ENCODE measurements at places on chromosomes 12 and 14.

- no peak for DNase-seq
Measured at GRCh38 chr12:18824287-18824686, 86.4 kb downstream of the CAPZA3 start.

DNA sequence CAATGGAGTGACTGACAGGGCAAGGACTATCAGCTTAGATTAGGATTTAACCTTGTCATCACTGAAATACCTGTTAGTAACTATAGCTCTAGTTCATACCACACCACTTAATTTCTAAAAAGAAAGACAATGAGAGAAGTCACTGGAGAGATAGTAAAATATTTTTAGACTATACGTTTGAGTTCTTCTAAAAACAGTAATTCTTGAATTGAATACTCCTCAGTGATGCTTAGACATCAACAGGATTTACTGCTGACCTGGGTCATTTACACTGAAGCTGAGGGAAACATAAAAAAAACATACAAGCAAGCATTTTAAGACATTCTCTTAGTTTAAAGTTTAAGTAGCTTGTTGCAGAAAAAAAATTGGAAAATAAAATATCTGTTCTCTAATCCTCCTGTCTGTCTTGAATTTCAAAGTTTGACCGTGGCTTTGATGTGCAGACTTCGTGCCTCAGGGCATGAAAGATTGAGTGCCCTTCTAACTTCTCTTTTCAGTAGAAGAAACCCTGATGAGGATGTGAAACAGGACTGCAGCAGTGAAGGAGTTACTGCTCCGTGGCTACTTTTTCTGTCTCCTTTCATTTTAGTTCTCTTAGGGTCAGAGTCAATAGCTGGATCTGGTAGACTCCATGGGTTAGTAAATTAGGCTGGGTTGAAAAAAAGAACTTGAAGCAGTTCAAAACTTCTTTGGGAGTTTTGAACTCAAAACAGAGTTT lies 172.2 kb downstream of the PTPRO start:
- DNase-seq: no peak

DNA sequence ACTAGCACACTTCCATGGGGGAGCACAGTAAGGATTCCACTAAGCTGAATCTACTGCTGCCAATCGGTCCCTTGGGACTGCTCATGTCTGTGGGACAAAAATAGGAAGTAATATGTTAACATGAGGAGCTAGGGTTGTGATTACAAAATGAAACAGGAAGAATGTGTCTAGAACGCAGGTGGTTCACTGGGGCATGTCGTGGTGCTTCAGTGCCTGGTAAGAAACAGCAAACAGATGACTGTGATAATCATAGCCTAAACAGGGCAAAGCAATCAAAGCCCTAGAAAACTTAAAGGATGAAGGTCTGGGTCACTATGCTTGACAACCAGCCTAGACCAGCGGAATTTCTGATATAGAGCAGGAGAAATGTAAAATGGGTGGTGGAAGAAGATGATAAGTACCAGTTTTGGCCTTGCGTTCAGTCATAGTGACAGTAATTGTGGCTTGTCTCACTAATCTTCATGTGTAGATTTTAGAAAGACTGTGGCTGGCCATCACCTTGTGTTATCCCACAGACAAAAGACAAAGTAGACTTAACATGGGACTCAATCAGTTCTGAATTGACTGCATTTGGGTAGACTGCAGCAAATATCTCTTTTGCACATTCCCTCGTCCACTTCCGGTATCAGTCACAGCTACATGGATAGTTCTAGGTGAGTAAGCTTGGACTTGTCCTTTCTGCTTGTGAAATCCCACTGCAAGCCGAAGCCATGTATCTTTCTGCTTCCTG lies 51.4 kb downstream of the WASHC3 start:
- DNase-seq: no peak

DNA sequence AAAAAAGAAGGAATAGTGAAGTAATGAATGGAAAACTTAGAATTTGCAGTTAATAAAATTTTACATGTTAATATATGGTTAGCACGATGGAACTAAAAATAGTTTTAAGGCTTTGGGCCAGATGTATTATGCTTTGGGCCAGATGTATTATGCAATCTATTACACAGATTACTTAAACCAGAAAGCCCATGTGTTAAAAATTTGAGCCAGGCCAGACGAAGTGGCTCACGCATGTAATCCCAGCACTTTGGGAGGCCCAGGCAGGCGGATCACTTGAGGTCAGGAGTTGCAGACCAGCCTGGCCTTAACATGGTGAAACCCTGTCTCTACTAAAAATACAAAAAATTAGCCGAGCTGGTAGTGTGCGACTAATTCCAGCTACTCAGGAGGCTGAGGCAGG lies 17.2 kb downstream of the IFT81 start:
- no peak for DNase-seq

DNA sequence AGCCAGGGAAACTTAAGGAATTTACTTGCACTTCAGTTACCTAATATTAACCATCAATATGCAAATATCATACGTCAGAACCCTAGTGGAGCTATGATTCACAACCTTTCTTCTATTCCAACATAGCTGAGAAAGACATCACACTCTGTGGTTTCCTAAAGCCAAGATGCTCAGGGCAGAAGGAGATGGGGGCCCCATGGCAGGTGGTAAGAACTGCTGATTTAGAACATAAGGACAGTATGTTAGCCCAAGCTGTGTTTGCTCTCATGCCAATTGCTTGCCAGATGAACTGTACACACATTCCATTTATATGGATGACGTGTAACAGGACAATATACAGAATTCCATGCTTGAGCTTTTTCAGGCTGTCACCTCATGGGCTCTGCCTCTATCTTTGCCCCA lies 34.6 kb downstream of the HECTD4 start:
- DNase-seq: no peak

GRCh38 chr14:47509957-47510356 lies 165.4 kb downstream of the MDGA2 start:
- no peak for DNase-seq

DNA sequence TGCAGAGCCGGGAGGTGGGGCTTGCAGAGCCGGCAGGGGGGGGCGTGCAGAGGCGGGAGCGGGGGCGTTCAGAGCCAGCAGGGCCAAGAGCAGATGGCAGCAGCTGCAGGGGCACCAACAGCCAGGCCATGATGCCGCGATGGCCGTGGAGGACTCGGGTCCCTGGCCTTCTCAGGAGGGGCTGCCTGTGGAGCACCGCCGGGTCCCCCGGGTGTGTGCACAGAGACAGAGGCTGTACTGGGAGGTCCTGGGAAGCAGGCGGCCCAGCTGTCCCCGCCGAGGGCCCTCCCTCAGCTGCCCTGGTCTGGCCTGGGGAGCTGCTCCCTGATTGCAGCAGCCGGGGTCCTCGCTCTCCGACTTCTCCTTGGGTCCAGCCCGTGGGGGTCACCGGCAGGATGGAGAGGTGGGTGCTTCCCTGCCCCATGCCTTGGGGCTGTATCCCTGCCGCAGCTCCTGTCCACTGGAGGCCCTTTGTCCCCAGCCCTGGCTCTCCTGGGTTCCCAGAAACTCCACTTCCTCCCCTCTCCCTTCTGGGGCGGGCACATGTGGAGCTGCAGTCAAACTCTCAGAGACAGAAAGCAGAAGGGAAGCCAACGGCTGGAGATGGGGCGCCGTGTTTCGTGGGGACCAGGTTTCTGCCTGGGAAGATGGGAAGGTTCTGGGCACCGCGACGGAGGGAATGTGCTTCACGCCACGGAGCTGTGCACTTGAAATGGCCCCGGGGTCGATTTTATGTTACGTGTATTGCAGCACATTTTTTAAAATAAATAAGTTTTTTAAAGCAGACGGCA lies 75.8 kb upstream of the GALNT9 start:
- DNase-seq: no peak

DNA sequence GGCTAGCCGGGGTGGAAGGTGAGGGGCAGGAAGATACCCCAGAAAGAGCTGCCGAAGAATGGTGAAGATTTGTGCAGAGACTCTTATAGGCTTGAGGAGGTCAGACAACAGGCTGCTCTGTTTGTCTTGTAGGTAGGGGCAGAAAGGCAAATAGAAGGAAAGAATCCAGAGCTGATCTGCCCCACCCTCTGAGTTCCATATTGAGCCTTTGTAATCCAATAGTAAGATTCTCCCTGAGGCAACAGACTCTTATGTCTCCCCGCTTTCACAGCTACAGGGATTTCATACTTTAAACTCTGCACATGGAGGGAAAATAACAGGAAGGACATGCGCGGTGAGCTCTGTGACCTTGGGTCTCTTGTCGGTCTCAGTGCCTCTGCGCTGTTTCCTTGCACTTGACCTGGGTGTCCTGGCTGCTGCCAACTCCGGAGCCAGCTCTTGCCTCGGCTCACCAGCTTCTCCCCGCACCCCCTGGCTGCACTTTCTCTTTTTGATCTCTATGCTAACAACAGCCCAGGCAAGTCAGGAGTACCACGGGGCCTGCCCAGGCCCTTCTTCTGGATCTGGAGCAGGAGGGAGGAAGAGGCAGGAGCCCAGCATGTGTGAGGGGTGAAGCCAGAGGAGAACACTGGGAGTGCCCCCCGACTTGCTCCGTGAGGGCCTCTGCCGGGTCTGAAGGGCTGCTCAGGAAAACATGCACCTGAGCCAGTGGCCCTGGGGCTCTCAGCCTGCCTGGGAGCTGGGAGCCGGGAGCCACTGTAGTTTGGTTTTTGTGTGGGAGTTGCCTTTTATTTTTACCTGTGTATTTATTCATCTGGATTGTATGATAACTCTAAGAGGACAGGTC lies 75.8 kb downstream of the PPP1R36 start:
- no peak for DNase-seq

GRCh38 chr14:78967111-78967809 lies 797.1 kb downstream of the NRXN3 start:
- no peak for DNase-seq

- no peak for DNase-seq
Measured at GRCh38 chr12:6437586-6437985, 7.2 kb upstream of the CD27 start.

DNA sequence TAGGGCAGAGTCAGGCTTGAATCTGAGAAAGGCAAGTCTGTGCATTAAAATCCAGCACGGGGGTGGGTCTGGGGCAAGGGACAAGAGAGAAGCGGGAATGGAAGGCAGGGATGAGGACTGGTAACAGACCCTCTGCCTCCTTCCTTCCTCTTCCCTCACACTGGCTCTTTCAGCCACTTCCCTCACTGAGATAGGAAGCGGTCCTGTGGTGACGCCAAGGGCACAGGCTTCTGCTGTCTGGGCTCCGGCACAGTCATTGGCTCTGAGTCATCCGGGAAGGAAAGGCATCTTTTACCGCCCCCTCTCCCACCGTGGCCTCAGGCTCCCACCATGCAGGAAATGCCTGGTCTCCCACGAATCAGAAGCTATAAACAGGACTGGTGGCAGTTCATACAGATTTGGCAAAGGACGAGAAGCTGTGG lies 70.2 kb downstream of the ETV6 start:
- DNase-seq: no peak

GRCh38 chr14:34088914-34089313 lies 138.0 kb upstream of the EGLN3 start:
- no peak for DNase-seq

- peak; percentile 77 for DNase-seq
Measured at GRCh38 chr12:6735448-6736191, 11.8 kb downstream of the COPS7A start.
